ENCODE measurements at places on chromosomes 4 and X.

DNA sequence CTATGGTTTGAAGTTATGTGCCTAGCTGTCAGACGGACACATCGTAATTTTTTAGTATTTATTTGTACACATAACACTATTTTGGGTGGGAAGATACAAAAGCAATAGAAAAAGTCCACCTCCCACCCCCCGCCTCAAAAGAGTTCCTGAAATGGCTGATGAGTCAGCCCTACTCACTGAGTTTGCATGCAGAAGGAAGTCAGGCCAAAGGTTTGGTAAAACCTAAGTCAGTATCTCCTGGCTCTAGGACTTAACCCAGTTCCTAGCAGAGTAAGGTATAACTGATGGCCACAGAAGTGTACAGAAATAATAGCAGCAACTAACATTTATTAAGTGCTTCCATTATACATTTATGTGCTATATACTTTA, 2.9 kb upstream of the KLHL2 start:
- no peak for DNase-seq

- DNase-seq = no peak
These were observed 241.7 kb upstream of the TLL1 start for GRCh38 chr4:165631208-165631894.

- DNase-seq = no peak
These were observed 714.2 kb downstream of the RPA4 start for GRCh38 chrX:97597954-97598353.

DNA sequence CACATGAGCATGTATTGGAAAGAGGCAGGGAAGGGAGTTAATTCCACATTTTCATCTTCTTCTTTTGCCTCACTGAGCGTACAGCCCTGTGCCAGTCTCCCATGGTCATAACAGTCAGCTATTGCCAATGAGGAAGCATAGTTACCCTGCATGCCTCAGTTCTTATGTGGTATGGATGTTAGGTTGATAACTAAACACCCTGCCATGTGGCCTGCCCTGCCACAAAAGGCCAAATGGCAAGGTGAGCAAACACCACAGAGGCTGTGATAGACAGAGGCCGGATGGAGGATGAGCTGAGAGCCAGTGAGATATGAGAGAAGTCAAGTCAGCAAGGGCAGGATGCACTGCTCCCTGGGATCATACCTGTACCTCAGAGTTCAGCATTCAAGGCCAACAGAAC, 59.3 kb downstream of the BTC start:
- DNase-seq = no peak

DNA sequence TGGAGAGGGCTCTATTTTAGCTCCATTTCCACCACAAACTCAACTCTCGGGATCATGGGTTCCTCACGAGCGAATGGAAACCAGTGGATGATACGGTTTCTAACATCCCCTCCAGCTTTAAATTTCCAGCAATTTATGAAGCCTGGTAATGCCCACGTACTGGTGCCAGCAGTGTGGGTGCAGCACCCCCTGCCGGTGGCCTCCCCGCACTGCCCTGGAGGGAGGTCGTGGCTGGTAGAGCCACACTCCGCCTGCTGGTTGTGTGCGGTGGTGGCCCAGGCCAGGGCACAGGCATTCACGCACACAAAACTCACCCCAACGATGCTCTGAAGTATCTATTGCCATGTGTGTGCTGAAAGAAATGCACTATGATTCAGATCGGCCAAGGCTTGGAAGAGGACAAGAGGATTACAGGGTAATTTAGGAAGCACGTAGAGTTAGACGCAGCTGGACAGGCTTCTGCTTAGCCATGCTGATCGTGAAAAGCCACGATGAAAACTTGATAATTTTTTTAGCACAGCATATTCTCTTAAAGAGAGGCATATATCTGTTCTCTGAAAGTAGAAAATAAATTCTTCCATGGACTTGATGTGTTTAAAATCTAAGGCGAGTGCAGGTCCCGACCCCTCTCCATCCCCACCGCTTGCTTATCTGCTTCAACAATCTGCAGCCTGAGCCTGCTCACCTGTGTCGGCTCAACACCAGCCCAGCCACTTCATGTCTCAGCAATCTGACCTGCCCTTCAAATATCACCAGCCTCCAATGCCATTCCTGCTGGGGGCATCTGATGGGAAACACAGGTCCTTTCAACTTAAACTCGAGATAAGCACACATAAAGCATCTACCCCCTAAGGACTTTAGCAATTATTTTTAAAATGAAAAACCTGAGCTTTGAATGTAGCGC, 59.1 kb downstream of the SCD5 start:
- peak; percentile 36 for DNase-seq

DNA sequence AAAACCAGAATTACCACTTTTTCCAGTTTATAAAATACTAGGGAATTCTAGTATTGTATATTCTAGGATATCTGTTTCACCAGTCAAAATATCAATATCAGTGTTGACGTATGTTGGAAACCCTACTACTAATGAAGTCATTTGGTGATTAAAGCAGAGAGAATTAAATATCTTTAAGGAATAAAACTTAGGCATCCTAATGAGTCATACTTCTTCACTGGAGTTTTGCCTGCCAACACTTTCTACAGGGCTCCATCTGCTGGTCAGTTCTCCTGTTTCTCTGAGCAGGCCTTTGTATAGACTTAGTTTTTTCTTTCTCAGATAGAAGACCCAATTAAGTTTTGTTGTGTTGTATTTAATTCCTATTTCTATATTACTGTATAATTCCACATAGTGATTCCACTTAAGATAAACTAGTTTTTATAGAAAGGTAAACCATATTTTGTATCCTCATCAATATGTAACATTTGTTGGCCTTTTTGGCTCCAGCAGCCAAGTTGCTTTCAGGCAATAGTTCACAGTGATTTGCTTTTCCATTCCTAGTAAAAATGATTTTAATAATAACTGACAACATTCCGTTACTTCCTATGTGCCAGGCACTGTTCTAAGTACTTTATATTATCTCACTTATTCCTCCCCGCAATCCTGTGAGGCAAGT, 3.5 kb downstream of the AP1AR start:
- peak; percentile 63 for DNase-seq

- no peak for DNase-seq
These were observed 52.6 kb downstream of the CASK start for GRCh38 chrX:41870719-41871151.

DNA sequence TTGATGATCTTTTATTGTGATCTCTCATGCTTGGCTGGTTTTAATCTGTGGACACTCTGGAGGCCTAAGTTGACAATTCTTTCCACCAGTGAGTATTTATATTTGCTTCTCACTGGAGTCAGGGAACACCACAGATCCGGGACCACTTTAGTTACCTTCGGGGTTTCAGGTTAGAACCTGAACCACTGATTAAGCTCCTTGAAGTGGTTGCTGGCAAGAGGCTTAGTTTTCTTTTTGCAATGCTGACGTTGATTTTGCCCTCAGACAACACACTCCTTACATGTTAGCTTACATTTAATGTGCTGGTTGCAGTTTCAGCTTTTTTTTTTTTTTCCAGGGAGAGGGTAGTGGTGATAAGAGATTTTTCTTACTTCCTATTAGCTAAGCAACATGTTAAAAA, 10.5 kb upstream of the ZNF330 start:
- DNase-seq = no peak

DNA sequence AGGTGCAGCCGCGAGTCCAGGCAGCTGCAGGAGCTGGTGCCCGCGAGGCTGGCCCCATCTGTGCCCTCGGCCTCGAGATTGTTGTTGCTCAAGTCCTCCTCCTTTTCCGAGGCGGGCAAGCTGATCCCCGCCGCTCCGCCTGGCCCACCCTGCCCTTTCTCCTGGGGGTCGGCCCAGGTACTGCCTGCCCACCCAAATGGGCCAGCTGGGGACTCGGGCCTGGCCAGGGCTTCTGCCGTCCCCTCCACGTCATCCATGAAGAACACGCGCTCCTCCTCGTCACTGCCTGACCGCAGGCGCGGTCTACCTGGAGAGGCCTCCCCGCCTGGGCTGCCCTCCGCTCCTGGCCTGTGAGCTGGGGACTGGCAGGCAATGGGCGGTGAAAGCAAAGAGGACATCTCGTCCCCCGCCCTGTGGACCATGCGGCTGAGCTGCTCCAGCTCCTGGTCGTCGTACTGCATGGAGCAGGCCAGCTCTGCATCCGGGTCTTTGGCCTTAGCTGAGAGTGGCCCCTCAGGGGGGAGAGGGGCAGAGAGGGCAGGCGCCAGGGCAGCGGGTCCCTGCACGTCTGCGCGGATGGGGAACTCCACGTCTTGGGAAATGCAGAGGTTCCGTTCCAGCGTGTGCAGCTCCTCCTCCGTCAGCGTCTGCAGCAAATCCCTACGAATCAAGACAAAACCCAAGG, 43.1 kb upstream of the MXD4 start:
- no peak for DNase-seq

- DNase-seq = no peak
These were observed 225.8 kb upstream of the TEX13C start for GRCh38 chrX:125093852-125094251.

DNA sequence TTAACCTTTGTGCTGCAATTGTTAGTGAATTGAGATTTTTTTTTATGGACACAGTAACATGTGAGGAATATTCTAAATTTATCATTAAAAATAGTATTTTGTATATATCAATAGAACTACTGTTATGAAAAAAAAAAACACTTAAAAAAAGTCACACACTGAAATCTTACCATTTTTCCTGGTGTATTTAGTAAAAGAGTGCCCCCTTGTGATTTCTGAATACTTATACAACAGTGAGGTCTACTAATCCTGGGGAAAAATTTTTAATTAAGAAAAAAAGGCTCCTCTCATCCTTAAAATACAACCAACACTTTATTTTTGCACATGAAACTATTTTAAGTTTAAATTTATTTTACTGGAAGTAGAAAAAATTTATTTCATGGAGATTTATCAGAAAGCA, 56.4 kb upstream of the SPOCK3 start:
- DNase-seq = no peak

Data from SW480 (cell line).